ENCODE measurements at places on chromosomes 7 and 10.

DNA sequence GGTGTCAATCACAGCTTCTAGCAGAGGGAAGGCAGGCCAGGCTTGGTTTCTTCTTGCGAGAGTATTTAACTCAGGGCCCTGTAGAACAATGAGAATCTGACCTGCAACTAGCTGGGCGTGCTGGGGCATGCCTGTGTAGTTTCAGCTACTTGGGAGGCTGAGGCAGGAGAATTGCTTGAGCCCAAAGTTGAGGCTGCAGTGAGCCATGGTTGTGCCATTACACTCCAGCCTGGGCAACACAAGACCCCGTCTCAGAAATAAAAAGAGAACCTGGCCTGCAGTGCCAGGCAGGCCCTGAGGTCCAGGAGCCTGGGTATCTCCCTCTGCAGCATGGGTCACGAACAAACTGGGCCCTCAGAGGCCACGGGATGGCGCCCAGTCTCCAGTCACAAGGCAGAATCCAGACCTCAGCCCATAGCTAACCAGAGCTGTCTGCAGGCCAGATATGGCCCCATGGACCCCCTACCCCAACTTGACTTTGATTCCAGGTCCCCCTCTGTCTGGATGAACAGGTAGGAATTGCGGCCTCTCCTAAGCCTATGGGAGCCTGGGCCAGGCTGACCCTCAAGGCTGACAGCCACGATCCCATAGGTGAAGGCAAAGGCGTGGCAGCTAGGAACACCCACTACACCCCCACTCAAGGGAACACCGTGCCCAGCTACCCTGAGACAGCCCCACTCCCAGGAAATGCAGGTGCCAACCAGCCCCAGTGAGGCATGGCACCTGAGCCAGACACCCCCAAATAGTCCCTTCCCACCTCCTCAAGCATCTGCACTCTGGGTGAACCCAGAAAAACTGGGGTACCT lies 102.7 kb upstream of the TNRC18 start:
- DNase-seq: no peak

DNA sequence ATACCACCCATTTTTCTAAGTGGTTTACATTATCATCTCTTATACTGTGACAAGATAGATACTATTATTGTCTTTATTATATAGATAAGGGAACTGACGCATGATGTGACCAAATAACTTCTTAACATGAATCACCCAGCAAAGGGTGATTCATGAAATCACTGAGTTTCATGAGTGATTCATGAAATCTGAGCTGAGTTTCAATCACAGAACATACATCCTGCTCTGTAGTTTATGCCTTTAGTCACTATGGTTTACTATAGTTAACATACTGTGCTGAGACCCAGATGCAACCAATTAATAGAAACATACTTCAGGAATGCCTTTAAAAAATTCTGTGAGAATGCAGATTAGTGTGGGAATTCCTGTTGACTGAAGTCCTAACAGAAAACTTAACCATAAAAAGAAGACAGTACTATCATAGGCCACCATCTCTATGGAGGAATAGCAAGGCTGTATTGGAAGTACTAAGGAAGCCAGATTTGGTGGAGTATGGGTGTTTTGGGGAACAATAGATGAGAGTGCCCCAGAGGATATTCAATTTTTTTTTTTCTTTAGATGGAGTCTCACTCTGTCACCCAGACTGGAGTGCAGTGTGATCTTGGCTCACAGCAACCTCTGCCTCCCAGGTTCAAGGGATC lies 43.1 kb upstream of the SEMA3A start:
- DNase-seq: no peak

GRCh38 chr10:8534891-8535290 lies 480.4 kb downstream of the GATA3 start:
- no peak for DNase-seq

DNA sequence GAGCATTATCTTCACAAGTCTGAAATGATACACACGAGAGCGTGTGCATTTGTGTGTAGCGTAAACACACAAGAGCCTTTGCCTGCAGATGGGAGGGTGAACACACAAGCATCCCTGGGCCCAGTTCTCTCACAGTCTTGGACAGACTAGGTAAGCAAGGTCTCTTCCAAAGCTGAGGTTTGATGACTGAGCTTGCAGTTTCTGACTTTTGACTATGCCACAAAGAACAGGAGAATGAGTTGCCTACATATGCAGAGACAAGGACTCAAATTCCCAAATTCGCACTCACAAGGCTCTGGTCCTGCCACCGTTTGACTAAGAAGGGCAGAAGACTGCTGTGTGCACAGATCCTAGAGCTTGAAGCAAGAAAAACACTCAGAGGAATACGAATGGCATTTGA lies 55.8 kb downstream of the FAM53B start:
- DNase-seq: no peak

GRCh38 chr7:150951521-150951920 lies 26.6 kb downstream of the KCNH2 start:
- no peak for DNase-seq

GRCh38 chr7:74380720-74381119 lies 73.0 kb upstream of the GTF2IRD1 start:
- DNase-seq: no peak

- DNase-seq: no peak
Observed at GRCh38 chr7:99001482-99002147, 123.3 kb downstream of the TRRAP start.

- no peak for DNase-seq
Observed at GRCh38 chr10:15293862-15294842, 76.9 kb downstream of the FAM171A1 start.

- DNase-seq: no peak
Observed at GRCh38 chr10:77383861-77384553, 253.6 kb downstream of the KCNMA1 start.

GRCh38 chr10:128072941-128073645 lies 53.1 kb downstream of the MKI67 start:
- DNase-seq: no peak

DNA sequence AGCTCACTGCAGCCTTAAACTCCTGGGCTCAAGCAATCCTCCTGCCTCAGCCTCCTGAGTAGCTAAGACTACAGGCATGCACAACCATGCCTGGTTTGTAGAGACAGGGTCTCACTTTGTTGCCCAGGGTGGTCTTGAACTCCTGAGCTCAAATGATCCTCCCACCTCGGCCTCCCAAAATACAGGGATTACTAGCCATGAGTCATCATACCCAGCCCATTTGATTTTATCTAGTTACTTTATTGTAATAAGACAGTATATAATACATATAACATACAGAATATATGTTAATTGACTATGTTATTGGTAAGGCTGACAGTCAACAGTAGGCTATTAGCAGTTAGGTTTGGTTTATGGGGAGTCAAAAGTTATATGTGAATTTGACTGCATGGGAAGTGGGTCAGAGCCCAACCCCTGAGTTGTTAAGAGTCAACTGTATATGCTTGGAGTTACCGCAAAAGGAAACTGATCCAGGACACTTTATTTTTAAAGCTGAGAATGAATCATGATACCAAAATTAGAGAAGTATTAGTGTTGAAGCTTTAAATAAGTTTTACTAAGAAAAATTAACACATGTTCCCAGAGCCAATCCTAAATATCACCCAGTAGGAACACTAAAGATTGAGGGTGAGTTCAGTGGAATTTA lies 20.7 kb upstream of the KMT2E start:
- no peak for DNase-seq

GRCh38 chr7:143284591-143285469 lies at the start of gene TMEM139:
TSS of gene TMEM139 (plus strand) at chr7:143284958. CDS start at chr7:143285958, 1,000 bp downstream.
- no peak for DNase-seq

- DNase-seq: no peak
Observed at GRCh38 chr10:14971867-14972448, 12.8 kb downstream of the MEIG1 start.

- no peak for DNase-seq
Observed at GRCh38 chr10:28012990-28013515, 14.2 kb upstream of the ODAD2 start.

DNA sequence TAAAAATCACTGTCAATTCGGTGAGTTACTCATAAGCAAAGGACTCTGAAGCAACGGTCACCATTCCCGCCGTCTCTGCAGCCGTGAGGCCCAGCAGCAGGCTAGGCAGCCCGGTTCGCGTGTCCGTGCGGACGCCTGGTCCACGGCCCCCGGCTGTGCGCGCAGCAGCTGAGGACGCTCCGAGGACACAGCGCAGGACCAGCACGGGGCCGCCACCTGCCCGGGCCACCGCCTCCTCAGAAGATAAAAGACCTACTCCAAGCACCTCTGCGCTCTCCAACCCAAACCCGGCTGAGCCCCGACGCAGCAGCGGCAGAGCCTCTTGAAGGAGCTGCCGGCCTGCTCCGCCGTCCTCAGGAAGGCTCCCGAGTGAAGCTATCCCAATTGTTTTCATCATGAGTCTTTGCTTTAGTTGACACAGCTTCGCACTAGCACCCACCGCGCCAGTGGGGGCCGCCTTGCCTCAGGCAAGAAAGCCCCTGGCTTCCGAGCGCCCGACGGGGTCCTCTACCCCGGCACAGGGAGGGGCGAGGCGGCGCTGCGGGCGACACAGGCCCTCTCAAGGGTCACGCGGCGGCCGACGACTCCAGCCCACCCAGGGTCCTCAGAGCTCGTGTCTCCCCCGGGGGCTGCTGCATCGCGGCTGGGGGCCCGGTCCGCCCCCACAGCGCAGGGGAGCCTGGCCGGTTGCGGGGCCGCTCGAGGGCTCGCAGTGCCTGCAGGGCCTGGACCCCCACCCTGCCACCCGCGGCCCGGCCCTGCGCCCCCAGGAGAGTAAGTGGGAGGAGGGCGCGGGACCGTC lies 16.9 kb upstream of the GPR146 start:
- no peak for DNase-seq

- no peak for DNase-seq
Observed at GRCh38 chr10:68924593-68924992, 23.5 kb downstream of the DDX50 start.

- DNase-seq: no peak
Observed at GRCh38 chr10:66455304-66455703, 470.5 kb upstream of the LRRTM3 start.

DNA sequence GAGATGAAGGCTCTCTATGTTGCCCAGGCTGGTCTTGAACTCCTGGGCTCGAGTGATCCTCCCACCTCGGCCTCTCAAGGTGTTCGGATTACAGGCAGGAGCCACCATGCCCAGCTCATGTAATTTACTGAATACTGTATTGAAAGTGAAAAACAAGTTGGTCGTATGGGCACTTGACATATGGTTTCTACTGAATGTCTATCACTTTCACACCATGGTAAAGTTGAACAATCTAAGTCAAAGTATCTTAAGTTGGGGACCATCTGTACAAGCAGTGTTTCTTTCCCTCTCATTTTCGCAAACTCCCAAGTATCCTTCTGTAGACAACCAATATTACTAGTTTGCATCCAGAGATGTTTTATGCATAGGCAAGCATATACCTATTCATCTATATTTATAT lies 116.6 kb downstream of the TMEM178B start:
- DNase-seq: no peak

DNA sequence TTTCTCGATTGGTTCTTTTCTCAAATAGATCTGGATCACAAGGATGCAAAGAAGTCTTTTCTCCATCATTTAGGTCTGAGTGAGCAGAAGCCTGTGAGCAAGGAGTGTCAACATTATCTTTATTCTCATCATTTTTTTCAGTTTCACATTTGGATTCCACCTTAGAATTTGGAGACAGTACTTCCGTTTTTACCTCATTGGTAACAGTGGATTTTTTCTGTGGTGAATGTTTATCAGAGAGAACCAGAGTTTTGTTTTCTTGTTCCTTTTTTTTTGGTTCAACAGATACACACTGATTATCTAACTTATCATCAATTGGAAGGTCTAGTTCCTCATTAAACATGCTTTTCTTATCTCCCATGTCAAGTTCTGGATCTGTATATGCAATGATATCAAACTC lies 151.3 kb downstream of the GALNT11 start:
- no peak for DNase-seq

DNA sequence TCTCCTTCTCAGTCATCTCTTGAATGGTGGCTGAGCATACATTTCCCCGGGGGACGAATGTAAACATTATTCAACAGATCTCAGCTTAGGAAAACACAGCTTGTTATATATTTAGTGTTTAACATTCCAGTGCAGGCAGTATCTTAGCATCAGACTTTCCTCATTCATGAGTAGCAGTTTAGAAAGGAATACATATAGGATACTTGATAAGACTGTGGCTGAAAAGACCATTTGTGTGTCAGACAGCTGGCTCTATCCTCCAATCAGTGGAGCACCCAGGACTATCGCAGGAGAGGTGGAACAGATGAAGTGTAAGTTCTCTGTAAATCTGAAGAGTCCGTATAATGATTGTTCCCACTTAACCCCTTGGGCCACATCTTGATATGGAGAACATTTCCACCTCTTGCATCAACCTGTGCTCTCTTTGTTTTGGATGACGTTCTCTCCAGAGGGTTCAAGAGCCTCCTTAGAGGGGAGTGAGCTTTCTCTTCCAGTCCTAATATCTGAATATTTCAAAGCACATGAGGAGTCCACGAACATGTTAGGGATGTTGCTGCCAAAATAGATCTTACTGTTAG lies 34.0 kb downstream of the ERLIN1 start:
- DNase-seq: no peak

DNA sequence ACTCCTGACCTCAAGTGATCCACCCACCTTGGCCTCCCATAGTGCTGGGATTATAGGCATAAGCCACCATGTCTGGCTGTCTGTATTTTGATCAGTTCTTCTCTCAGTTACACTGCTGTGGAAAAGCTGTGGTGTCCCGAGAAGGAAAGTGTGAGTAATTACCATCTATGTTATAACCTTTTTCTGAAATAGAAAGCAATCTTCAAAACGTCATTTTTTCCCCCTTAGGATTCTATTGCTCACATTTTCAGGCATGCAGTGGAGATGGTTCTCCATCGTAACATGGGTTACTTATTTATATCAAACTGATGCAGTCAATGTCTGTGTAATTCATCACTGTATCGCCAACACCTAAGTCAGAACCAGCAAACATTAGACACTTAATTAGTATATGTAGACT lies 103.5 kb upstream of the FAM3C start:
- DNase-seq: no peak

GRCh38 chr7:46810986-46811385 lies 770.9 kb downstream of the TNS3 start:
- no peak for DNase-seq

- no peak for DNase-seq
Observed at GRCh38 chr10:76404531-76404930, 973.1 kb downstream of the LRMDA start.

DNA sequence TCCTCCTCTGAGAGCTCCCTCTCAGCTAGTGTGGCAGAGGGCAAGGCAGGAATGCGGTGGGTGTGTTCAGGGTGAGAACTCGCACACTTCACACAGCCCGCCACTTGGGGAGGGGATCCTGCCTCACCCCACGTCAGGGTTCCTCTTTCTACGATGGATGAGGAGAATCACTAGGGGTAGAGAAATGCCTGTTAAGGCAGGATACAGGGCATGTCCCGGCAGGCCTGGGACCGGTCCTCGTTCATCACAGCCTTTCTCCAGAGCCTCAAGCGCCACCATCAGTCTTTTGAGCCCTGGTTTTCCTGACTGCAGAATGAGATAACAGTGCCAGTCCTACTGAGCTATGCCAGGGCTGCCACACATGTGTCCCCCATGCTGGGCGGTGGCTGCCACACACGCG lies 546.7 kb upstream of the ADARB2 start:
- DNase-seq: no peak

DNA sequence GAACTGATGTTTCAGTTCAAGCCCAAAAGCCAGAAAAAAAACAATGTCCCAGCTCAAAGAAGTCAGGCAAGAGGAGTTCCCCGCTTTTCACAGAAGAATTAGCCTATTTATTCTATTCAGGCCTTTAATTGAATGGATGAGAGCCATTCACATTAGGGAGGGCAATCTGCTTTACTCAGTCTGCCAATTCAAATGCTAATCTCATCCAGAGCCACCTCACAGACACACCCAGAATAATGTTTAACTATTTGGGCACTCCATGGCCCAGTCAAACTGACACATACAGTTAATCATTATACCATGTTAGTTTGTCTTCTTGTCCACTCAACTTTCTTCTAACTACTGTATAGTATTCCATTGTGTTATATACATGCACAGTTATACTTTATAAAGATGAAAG lies 2.6 kb upstream of the NPSR1 start:
- DNase-seq: no peak

Measured in GM12891 (cell line).